ENCODE measurements at places on chromosomes 11 and 22. TPM values are rescaled to one million over a fixed set of nuclear protein-coding genes. Genes with fewer than 3 reads are reported as not detected.

GRCh38 chr22:49701380-49702067 lies 126.1 kb downstream of the BRD1 start:
- H3K36me3 ChIP-seq, result no peaks in the 10 kb centered on the region
- no peak overlapping the region for H3K4me3 ChIP-seq
- H3K4me1 ChIP-seq, result no peaks in the 10 kb centered on the region
- no peak for DNase-seq
- no peak overlapping the region for H3K27ac ChIP-seq
- no peaks in the 10 kb centered on the region for H3K27me3 ChIP-seq

CTSC gene
- 25.9 TPM for total RNA-seq

C11orf16 gene
- not detected for total RNA-seq

GRCh38 chr22:48919187-48919590 lies 908.5 kb downstream of the BRD1 start:
- H3K4me1 ChIP-seq, result no peaks in the 10 kb centered on the region
- no peak overlapping the region for H3K4me3 ChIP-seq
- no peak overlapping the region for H3K27ac ChIP-seq
- no peaks in the 10 kb centered on the region for H3K36me3 ChIP-seq
- no peaks in the 10 kb centered on the region for H3K27me3 ChIP-seq
- peak; percentile 14 for DNase-seq

PHLDA2 gene
- total RNA-seq, result 3.8 TPM

FADS1 gene
- 323 TPM for total RNA-seq

BATF2 gene
- 0.29 TPM for total RNA-seq

DNA sequence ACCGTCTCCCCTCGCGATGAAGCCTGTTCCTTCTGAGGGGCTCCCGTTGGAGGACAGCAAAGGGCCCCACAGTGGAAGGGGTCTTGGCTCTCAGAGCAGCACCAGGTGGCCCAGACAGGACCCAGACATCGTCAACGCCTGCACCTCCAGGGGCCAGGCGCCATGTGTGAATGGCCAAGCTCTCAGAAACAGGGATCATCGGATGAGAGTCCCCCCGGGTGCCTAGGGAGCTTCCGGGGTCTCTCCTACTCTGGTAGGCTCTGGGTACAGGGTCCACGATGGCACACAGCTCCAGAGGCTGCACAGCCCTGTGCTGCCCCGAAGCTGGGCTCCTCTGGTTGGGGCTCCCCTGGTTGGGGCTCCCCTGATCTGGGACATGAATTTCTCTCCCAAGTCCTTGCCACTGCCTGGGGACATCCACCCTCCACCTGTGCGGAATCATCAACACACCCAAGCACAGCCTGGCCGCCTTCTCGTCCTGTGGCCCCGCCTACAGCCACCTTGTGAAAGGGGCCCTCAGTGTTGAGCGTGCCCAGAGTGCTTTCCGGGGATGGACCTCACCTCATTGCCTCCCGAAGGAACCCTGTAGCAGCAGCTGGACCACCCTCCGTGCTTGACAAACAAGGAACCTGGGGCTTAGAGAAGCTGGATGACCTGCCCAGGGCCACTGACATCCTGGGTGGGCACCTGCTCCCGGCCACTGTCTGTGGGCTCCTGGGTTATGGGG lies 929.0 kb downstream of the BRD1 start:
- H3K27me3 ChIP-seq, result no peaks in the 10 kb centered on the region
- peak; percentile 44 for DNase-seq
- H3K4me1 ChIP-seq, result no peaks in the 10 kb centered on the region
- no peak overlapping the region for H3K27ac ChIP-seq

GRCh38 chr11:61961570-61962212 lies 5.7 kb downstream of the FTH1 start:
- peak; percentile 87 for DNase-seq
- peak overlapping the region; percentile 62 for H3K27ac ChIP-seq
- H3K4me3 ChIP-seq, result no peak overlapping the region
- peaks cover 29% of the 10 kb centered on the region for H3K36me3 ChIP-seq

PNPLA3 gene
- total RNA-seq, result 8.3 TPM

- H3K4me1 ChIP-seq, result no peaks in the 10 kb centered on the region
- no peaks in the 10 kb centered on the region for H3K36me3 ChIP-seq
- no peak overlapping the region for H3K4me3 ChIP-seq
- H3K27me3 ChIP-seq, result peaks cover 51% of the 10 kb centered on the region
- no peak for DNase-seq
Observed at GRCh38 chr22:20674998-20675397, 98.9 kb upstream of the SERPIND1 start.

DNA sequence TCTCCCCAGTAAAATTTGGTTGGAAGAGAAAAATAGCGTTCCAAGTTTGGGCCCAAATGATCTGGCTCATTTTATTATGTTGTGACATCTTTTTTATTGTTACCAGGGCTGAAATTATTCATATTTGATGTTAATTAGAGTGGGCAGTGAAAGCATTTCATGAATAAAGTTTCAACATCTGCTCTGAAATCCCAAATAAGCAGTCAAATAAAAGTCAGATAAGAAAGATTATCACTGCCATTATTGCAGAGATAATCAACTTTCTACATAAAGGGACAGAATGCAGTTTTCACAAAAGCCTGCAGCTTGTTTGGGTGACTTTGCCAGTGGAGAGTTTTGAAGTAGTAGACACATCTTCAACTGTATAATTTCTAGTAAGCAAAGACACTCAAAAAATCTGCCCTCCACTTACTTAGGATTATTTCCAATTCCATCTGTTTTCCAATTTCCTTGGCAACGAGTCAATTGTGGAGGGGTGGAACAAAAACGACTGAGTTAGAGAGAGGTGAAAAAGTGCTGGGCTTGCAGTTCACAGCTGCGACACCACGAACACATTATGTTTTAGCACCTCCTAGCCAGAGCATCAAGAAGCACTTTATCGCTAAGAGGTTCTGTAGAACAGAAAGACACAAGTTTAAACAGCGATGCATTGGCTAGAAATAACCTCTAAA lies 9.0 kb downstream of the TECTA start:
- no peak overlapping the region for H3K4me3 ChIP-seq
- H3K27ac ChIP-seq, result no peak overlapping the region
- no peaks in the 10 kb centered on the region for H3K36me3 ChIP-seq
- H3K4me1 ChIP-seq, result no peaks in the 10 kb centered on the region
- peaks cover 15% of the 10 kb centered on the region for H3K27me3 ChIP-seq
- DNase-seq, result no peak

DNA sequence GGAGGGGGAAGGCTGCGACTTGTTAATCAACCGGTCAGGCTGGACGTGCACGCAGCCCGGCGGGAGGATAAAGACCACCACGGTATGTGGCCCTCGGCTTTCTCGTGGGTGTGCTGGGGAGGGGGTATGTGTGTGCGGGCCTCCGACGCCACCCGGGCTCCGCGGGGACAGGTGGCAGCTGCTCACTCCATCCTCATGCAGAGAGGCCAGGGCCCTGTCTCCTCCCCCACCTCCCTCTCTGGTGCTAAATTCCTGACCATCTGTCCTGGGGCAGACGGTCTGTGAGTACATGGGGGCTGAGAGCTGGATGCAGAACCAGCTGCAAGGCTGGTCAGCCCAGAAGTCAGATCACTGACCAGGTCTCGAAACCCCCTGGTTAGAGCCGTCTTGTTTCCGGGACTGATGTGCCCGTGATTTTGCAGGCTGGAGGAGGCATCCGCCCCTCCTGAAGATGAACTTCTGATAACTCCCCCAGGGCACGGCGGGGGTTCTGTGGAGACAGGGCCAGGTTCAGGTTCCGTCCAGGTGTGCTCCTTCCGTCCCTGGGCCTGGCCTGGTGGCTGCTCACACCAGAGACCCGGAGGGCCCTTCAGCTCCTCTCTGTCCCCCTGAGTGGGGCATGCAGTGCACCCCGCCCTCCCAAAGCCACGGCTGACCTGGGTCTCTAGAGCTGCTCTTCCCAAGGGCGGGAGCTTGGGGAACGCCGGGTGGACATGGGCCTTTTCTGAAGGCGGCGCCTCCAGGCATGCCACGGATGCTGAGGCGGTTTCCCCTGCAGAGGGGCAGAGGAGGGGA lies 1119.7 kb downstream of the BRD1 start:
- no peaks in the 10 kb centered on the region for H3K4me1 ChIP-seq
- H3K27me3 ChIP-seq, result no peaks in the 10 kb centered on the region
- no peak overlapping the region for H3K27ac ChIP-seq
- peak; percentile 34 for DNase-seq
- H3K4me3 ChIP-seq, result no peak overlapping the region

DNA sequence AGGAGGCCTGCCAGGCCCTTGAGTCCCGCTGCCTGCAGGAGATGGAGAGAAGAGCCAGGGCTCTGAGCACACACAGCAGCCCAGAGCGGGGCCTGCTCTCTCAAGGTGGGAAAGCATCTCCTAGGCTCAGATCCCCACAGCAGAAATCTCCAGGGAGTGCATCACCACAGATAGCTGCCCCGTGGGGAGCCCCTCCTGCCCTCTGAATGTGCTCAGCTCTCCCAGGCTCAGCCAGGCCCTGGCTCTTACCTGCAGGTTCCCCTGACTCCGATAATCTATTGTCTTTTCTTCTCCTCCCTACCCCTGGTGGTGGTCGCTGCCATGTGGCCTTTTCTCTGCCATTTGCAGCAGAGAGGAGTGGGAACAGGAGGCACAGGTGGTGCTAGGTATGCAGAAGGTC lies 49.9 kb downstream of the BTG4 start:
- H3K27me3 ChIP-seq, result peaks cover 14% of the 10 kb centered on the region
- H3K4me1 ChIP-seq, result peaks cover 9% of the 10 kb centered on the region
- H3K27ac ChIP-seq, result no peak overlapping the region

OOSP4B gene
- not detected for total RNA-seq

DNA sequence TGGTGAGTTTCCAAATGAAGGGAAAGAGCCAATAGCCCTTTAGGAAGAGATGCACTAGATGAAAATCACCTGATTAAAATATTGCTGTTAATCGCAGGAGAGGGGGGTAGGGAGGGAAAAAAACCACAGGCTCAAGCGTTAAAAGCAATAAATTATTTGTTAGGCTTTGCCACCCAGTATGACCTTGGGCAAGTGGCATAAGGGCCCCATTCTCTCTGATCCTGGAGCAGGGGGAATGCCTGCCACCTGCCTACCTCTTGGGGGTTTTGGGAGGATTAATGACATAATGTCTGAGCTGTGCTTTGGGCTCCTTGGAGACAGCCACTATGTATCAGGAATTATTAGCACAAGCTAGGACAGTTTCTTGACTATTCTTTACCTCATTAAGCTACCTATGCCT lies 80.0 kb downstream of the ZNRF3 start:
- DNase-seq, result no peak
- H3K4me1 ChIP-seq, result no peaks in the 10 kb centered on the region
- no peak overlapping the region for H3K4me3 ChIP-seq
- no peaks in the 10 kb centered on the region for H3K36me3 ChIP-seq

OVCH2 gene
- total RNA-seq, result under 0.01 TPM

DNA sequence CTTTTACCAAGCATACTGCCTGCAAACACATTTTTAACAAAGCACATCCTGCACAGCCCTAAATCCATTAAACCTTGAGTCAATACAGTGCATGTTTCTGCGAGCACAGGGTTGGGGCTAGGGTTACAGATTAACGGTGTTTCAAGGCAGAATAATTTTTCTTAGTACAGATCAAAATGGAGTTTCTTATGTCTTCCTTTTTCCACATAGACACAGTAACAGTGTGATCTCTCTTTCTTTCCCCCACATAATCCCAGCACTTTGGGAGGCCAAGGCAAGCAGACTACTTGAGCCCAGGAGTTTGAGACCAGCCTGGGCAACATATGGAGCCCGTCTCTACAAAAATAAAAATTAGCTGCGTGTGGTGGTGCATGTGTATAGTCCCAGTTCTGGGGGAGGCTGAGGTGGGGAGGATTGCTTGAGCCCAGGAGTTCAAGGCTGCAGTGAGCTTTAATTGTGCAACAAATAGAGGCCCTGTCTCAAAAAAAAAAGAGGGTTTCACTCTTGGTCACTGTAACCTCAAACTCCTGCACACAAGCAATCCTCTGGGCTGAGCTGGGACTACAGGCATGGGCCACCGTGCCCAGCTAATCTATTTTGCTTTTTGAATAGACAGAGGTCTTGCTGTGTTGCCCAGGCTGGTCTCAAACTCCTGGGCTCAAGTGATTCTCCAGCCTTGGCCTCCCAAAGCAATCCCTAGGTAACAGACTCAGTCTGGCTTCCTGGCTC lies 19.7 kb upstream of the SLC3A2 start:
- no peaks in the 10 kb centered on the region for H3K36me3 ChIP-seq
- H3K4me1 ChIP-seq, result peaks cover 8% of the 10 kb centered on the region
- H3K27me3 ChIP-seq, result no peaks in the 10 kb centered on the region
- H3K27ac ChIP-seq, result no peak overlapping the region
- no peak overlapping the region for H3K4me3 ChIP-seq

- peaks cover 14% of the 10 kb centered on the region for H3K4me1 ChIP-seq
- H3K4me3 ChIP-seq, result no peak overlapping the region
- DNase-seq, result no peak
- no peaks in the 10 kb centered on the region for H3K36me3 ChIP-seq
- peaks cover 17% of the 10 kb centered on the region for H3K27me3 ChIP-seq
- no peak overlapping the region for H3K27ac ChIP-seq
Observed at GRCh38 chr11:95378789-95379188, 147.8 kb upstream of the SESN3 start.

DNA sequence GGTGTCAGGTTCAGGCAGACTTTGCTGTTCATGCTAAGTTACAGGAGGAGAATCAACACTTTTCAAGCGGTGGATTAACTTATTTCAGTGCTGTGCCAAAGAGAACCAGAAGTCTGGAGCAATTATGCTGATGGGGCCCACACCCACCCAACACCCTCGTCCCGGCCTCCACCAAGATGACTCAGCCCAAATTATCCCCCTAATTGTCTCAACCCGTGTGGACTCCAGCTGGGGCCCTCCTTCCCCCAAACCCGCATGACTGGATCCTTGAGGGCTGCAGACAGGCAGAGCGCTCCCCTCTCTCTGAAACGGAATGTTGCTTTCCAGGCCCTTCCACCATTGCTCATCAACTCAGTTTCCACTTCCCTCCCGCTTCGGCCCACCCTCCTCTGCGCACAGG lies 34.6 kb upstream of the MN1 start:
- H3K36me3 ChIP-seq, result no peaks in the 10 kb centered on the region
- H3K4me1 ChIP-seq, result peaks cover 9% of the 10 kb centered on the region
- DNase-seq, result no peak
- no peak overlapping the region for H3K27ac ChIP-seq

GLYATL2 gene
- 1.1 TPM for total RNA-seq

CRYBB3 gene
- total RNA-seq, result not detected
